NCI-H1930 (cell line): ENCODE measurements at places on chromosomes 6 and 20.

GRCh38 chr6:108836061-108836460 lies 12.2 kb upstream of the ARMC2 start:
- DNase-seq: no peak

- no peak for DNase-seq
Measured at GRCh38 chr6:30041821-30042220, 19.2 kb upstream of the POLR1H start.

GRCh38 chr20:11229772-11230171 lies 556.0 kb upstream of the JAG1 start:
- no peak for DNase-seq

- no peak for DNase-seq
Measured at GRCh38 chr6:147741389-147741788, 232.9 kb downstream of the SAMD5 start.

DNA sequence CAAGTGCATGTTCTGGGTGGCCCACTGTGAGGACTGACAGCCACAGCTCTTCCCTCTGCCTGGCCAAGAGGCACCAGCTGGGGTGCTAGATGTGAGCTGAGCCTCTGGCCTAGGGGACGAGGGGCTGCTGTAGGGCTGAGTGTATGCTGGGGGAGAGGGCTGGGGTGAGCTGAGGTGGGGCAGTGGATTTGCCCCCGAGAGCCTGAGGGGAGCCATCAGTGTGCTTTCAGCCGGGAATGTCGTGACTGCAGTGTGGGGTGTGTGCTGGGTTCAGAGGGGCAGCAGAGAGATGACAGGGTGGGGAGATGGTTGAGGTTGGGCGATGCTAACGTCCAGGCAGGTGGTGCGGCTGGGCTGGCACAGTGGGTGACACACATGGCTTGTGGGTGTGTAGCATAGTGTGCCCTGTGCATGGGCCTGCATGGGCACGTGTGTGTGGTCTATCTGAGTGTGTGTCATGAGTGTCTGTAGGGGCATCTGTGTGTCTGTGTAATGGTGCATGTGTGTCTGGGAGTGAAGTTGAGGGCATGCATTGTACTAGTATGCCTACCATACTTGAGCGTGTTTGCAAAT lies 46.0 kb upstream of the BLCAP start:
- DNase-seq: no peak

GRCh38 chr20:839626-840025 lies 6.1 kb downstream of the FAM110A start:
- DNase-seq: no peak

GRCh38 chr6:122704066-122704465 lies 75.5 kb upstream of the FABP7 start:
- DNase-seq: no peak

DNA sequence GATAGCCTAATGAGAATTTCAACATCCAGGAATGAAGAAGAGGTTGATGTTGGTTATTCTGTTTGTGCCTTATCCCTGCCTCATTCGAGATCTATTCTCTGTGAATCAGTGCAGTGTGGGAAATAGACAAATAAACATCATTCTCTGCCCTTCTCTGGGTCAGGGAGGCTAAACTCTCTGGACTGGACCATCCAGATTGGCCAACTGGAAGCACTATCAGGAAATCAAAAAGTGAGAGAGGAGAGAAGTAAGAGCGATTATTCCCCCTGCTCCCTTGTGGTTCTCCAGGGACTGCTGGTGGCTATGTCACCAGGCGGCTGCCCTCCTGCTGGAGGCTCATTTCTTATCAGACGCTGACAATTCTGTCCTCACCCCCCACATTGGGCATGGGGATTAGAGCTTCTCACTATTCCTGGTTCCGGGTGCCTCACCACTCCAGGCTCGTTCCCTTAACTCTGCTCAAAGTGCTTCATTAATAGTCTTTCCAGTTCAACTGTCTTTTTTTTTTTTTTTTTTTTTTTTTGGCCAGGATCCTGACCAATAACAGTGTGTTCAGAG lies 201.7 kb upstream of the RREB1 start:
- no peak for DNase-seq

GRCh38 chr20:34389206-34389953 lies 26.3 kb downstream of the ITCH start:
- peak; percentile 26 for DNase-seq

DNA sequence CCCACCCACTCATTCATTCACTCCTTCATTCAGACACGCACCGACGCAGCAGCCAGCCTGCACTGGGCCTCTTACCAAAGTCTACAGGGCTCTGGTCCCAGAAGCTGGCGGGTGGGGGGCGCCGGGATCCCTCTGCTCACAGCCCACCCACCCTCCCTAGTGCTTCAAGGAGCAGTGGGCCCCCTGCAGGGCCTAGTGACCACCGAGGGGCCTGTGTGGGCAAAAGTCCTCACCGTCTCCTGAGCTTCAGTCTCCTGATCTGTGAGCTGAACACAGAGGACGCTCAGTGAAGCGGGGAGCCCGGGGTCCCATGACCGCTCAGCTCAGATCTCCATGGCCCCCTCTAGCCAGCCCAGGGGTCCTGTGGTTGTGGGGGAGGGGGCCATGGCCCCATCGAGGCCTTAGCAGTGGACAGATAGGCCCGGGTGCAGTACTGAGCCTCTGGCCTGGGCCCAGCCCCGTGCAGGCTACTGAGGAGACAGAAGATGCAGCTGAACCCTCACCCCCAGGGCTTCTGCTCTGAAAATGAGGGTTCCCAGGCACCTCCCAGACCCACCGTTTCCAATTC lies 33.4 kb upstream of the MRGBP start:
- DNase-seq: no peak

GRCh38 chr6:137266309-137266586 lies 47.1 kb upstream of the IFNGR1 start:
- no peak for DNase-seq

DNA sequence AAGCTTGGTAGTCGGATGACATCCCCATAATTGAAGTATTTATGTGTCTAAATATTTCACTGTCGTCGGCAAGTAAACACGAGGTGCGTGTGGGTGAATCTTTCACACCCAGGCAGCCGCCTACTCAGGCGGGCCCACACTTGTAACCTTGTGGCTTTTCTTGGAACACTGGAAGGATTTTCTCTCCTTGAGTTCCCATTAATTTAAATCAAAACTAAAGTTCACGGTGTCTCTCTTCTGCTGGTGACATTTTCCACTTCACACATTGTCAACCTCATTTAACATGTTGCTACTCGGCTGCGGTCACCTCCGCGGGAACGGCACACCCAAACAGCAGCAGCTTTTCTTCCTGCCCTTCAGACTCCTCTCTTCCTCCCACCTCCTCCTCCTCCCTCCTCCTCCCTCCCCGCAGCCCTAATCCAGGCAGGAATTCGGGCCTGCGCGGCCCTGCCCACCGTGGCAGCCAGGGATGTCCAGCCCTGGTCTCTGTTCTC lies 336.6 kb downstream of the QKI start:
- no peak for DNase-seq

GRCh38 chr6:123925842-123926399 lies 122.3 kb downstream of the NKAIN2 start:
- no peak for DNase-seq

DNA sequence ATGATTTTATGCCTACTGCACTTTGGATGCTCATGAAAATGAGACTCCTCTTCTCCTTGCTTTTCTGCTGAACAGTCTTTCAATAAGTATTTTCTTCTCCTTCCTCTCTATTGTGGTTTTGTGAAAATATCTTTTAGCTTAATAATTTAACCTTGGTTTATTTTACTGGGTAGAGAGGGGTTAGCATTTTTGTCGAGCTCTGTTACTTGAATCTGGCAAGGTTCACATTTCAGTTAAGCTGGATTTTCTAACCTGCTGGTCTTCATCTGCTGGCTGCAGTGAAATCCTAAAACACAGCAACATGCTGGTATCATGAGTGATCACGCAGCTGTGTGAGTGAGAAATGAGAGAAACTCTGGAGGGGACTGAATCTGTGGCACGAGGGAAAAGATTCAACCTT lies 222.7 kb upstream of the NOX3 start:
- no peak for DNase-seq

GRCh38 chr20:31695849-31696804 lies 26.5 kb downstream of the BCL2L1 start:
- DNase-seq: no peak

GRCh38 chr20:8867038-8867740 lies 201.7 kb upstream of the PLCB4 start:
- DNase-seq: no peak

GRCh38 chr20:21182832-21183563 lies 57.1 kb downstream of the KIZ start:
- DNase-seq: no peak

- no peak for DNase-seq
Measured at GRCh38 chr6:13667655-13668054, 44.0 kb downstream of the RANBP9 start.

DNA sequence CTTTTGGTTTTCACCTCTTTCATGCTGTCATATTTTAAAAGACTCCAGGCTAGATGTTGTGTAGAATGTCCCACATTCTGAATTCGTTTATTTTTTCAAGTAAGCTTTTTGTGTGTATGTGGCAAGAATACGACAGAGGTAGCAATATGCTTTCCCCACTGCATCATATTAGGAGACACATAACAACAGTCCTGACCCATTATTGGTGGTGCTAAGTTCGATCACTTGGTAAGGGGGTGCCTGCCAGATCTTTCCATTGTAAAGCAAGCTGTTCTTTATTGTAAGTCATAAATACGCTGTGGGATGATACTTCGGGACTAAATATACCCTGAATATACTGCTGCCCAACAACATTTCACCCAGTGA lies 588 bp upstream of the NCOA3 start:
- no peak for DNase-seq

DNA sequence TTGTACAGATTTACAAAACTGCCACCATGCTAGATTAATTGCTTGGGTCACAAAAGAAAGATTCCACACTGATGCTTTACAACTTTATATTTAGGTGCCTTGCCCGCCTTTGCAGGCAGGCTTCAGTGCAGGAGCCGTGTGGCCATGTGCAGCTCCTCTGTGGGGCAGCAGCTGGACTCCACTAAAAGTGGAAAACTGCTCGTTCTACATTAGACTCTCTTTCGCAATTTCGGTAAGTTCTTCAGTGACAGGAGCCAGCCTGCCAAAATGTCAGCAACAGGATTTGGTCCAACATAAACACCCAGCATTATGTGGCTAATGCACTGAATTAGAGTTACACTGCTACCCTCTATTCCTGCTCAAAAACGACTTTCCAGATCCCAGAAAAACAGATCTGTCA lies 174.4 kb upstream of the KCNK16 start:
- no peak for DNase-seq

DNA sequence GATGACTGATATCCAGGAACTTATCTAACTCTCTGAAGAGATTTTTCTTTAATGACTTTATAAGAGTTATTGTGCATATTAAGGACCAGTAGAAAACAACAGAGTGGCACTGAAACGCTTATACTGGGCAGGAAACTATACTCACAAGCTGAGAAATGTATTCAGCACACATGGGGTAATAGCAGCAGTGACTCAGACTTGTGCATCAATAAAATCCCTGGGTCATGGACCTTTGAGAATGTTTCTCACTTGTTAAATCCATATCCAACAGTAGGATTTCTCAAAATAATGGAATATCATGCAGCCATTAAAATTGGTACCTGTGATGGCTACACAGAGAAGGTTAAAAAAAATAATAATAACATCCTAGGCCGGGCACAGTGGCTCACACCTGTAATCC lies 219.5 kb downstream of the BTBD9 start:
- no peak for DNase-seq

GRCh38 chr20:54174457-54175175 lies 830 bp upstream of the CYP24A1 start:
- no peak for DNase-seq

DNA sequence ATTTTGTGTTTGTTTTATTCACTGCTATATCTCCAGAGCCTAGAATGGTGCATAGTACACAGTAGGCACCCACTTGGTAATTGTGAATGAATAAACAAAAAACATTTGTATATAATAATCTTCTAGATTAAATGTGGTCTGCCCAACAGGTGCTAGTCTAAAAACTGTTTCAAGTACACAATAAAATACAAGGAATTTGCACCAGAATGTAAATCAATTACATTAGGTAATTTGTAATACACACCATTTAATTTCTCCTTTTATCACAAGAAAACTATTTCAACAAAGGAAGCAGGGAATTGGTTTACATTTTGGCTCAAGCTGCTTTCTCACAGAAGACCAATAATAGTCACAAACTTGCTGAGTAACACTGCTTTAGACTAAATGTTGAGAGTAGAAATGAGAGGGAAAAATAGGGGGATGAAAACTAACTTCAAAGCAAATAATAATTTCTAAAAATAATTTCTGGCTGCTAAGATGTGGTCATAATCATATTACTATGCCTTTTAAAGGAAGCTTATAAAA lies 22.1 kb downstream of the RUNX2 start:
- DNase-seq: peak; percentile 61

GRCh38 chr6:141963543-141964295 lies 169.0 kb upstream of the GJE1 start:
- no peak for DNase-seq

GRCh38 chr6:3001773-3002293 lies 2.1 kb downstream of the NQO2 start:
- no peak for DNase-seq

DNA sequence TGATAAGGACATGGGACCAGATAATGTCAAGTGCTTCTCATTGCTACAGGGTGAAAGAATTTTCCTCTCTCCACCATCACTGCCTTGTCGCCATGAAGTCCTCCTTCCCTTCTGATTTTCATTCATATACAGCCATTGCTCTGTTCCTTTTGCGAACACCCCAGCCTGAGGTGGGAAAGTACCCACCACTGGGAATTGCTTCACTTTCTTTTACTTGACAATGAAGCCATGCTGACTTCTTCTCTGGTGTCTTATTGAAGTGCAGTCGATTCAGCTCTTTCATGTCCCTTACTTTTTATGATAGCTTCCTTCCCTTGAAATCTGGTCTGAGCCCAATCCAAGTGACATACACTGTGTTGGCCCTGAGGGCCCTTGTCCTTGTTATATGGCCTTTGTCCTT lies 16.2 kb downstream of the DAAM2 start:
- no peak for DNase-seq

GRCh38 chr6:161696801-161697200 lies 422.9 kb upstream of the AGPAT4 start:
- no peak for DNase-seq

GRCh38 chr6:136873748-136874147 lies 48.4 kb upstream of the SLC35D3 start:
- DNase-seq: no peak

GRCh38 chr6:138428944-138429598 lies 25.0 kb downstream of the HEBP2 start:
- DNase-seq: no peak

DNA sequence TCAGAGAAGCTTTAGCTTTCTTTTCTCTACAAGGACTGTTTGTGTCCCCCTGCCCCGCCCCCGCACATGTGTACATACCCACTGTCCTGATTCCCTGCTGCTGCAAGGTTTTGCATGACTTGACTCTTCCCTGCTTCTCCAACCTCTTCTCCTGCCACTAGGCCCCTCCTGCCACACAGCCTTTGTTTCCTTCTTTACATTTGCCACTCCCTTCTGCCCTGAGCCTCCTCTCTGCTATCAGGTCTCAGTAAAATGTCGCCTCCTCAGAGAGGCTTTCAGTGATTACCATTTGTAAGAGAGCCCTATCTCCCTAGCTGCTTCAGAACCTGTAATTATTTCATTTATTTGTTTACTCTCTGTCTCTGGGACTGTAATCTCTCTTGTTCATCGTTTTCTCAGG lies 56.4 kb upstream of the VSTM2L start:
- peak; percentile 21 for DNase-seq

GRCh38 chr6:39714802-39715201 lies 10.4 kb downstream of the KIF6 start:
- DNase-seq: peak; percentile 27
